NCI-H446 (cell line): ENCODE measurements at places on chromosomes 7 and 10.

- no peak for DNase-seq
Measured at GRCh38 chr7:115122388-115122787, 200.5 kb downstream of the MDFIC start.

GRCh38 chr7:112546723-112547513 is 66.1 kb downstream of the LSMEM1 start:
- DNase-seq, result no peak

DNA sequence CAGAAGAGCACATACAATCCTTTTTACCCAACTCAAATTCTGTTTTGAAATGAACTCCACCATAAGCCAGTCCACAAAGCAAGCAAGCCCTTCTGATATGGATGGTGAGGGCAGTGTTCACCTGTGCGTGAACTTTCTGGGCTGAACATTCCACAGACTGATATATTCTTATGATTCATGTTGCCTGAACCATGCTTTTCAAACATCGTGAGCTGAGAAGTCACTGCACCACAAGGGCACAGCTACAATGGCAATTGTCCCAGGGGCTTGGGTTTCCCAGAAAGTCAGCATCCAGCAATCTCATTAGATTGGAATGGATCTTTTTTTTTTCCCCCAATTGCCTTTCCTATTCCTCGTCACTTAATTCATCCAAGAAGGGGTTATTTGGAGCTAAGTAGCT is 86.9 kb upstream of the ZNF438 start:
- no peak for DNase-seq

GRCh38 chr7:20306180-20306946 is 24.3 kb upstream of the ITGB8 start:
- DNase-seq, result no peak
